ENCODE measurements at places on chromosomes 11 and 22.

GRCh38 chr22:25704701-25705100, 37.3 kb upstream of the MYO18B start:
- no peak for DNase-seq

DNA sequence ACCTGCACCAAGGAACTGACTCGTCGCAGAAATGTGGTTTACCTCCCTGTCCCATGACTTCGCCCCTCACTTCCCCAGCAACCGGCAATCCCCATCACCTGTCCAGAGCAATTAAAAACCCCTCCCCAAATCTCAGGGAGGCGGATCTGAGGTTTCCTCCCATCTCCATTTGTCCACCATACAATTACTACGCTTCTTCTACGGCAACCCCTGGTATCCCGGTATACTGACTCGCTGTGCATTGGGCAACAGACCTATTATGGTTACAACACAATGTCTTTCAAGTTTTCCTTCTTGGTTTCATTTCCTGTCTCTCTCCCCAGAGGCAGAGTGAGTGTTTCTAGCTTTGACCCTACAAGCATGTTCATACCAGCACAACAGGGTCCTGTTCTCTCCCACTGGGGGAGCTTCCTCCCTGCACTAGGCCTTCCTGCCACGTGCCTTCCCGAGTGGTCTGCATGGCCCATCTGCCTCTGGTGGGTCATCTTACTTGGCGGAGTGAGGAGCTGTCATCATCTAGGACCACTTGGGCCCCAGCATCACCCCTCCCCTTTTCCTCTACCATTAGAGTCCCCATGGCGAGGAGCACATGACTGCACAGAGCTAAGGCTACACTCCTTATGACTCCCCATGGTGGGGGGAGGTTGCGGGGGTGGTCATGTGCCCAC, 30.3 kb upstream of the NAP1L4 start:
- peak; percentile 82 for DNase-seq

- no peak for DNase-seq
Observed at GRCh38 chr11:58024601-58025091, 965 bp downstream of the OR9Q1 start.

DNA sequence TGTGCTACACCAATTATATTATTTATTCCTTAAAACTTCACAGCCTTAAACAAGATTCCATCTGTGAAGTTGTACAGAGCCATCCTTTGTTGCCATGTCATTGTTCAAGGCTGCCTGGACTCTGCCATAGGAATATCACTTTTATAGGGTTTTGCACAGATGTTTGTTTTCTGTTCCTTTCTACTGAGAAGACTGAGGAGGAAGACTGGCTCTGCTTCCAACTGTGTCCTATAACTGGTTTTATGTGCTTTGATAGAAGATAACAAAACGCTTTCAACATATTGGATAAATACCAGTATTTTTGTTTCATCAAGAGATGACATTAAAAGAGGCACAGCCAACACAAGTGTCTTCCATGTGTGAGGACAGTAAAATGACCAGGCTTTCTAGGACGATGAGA, 120.6 kb downstream of the CD44 start:
- DNase-seq = no peak

- no peak for DNase-seq
Observed at GRCh38 chr11:106280036-106280435, 202.6 kb downstream of the AASDHPPT start.

GRCh38 chr22:47053726-47054141, 291.3 kb downstream of the TBC1D22A start:
- no peak for DNase-seq

DNA sequence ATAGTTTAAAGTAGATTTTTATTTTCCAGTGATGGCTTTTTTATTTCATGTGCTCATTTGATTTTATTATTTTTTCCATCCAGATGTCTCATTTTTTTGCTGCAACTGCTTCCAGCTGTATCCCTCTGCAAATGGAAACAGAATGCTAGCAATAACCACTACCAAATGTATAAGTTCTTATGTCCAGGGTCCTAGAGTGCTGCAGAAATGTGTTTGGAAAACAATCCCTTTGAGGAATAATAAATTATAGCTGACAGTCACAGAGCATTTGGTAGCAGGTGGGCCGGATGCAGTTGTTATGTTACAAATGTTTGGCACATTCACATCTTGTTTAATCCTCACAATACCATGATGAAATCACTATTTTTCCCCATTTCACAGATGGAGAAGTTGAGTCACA, 300.7 kb upstream of the PDGFD start:
- DNase-seq = no peak

DNA sequence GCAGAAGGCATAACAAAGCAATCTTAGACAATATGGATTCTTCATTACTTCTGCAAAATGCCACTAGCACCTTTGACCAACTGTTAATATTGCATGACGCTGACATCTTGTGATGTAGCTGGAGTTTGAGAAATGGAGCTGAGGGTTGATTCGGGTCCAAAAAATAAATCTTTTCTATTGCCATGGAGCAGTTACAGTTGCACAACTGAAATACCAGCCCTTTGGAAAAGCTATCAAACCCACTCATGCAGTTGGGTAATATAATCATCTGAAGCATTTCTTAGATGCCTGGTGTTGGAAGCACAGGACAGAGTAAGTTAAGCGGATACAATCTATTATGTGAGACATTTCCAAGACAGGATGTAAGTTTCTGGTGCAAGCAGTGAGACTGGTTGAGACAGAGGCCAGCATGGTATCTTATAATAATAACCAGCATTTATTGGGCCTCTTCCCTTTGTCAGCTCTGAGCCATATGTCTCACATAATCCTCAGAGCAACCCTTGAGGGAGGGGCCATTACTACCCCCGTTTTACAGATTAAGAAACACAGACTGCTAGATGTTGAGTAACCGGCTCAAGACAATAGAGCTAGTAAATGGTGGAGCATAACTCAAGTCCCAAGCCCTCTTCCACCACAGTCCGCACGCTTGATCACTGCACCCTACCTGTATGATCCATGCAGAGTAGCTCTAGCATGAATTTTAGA, 74.9 kb upstream of the CAPRIN1 start:
- no peak for DNase-seq

DNA sequence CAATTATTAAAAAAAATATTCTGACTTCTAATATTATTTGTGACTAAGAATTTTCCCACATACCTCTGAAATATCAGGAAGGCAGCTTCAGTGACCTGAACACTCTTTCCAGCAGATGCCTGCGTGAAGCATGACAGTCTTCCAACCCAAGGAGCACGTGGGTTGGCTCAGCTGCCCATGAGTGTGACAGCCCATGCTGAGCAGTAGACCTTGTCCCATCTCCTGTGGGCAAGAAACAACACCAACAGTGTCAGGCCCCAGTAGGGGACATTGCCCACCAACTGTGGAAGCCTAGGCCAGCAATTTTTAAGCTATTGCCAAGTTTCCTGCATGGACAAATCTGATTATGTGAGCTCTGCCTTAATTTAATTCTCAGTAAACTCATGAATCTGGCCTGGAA, 66.4 kb upstream of the OLFML1 start:
- no peak for DNase-seq

DNA sequence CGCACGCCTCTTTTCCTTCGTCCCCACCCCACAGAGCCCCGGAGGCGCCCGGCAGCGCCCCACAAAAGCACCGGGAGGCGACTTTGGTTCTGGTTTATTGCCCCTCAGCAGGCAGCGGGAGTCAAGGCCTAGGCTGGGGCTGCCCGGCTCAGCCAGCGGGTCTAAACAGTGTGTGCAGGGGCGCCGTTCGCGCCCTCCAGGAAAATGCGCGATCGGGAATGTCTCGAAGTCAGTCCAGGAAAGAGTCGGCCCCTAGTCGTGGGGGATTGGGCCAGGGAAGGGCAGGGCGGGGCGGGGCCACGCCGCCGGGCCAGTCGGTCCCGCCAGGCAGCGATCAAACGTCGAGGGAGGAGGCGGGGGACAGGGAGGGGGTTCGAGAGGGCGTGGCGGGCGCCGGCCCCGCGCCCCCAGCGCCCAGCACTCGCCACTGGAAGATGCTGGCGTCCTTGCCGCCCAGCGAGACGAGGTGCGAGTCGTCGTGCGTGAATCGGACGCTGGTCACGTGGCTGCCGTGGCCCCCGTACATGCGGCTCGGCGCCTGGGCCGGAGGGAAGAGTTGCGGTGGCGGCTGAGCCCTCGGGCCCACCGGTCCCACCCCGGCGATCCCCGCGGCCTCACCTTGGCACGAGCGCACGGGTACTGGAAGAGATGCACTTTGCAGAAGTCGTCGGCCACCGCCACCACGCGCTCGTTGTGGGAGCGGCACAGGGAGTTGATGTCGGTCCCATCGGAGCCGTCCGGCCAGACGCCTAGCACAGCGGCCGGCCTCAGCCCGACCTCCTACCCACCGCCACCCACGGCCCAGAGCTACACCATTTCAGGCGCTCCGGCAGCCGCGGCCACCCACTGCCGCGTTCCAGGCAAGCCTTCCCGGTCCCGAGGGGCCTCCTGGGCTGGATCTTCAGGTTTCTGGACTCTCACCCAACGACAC, 741 bp upstream of the MTA2 start:
- no peak for DNase-seq

- peak; percentile 96 for DNase-seq
Observed at GRCh38 chr11:110196241-110196754, 100.1 kb downstream of the RDX start.

DNA sequence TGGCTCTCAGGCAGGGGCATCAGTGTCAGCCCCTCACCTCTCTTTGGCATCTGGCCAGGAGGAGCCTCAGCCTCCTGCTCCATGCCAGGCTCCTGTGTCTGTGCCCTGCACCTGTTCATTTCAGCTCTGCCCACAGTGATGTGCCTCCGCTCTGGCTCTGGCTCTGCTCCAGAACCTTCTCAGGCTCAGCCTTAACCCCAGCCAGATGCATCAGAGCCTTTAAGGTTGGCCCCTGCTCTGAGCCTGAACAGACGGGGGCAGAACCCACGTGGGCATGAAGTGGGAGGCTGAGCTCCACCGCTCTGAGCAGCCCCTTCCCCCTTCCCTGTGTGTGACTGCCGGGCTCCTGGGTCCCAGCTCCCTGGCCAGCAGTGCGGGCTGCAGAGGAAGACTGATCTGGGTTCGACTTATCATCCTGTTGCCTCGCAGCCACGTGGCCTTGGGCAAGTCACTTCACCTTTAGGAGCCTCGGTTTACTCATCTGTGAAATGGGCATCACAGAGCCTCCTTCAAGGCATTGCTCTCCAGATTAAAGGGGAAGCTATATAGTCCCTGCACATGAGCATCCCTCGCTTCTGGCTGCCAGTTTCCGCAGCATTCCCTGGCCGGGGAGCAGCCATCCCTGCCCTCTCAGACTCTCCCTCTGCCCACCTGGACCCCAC, 44.7 kb upstream of the RTL6 start:
- no peak for DNase-seq

DNA sequence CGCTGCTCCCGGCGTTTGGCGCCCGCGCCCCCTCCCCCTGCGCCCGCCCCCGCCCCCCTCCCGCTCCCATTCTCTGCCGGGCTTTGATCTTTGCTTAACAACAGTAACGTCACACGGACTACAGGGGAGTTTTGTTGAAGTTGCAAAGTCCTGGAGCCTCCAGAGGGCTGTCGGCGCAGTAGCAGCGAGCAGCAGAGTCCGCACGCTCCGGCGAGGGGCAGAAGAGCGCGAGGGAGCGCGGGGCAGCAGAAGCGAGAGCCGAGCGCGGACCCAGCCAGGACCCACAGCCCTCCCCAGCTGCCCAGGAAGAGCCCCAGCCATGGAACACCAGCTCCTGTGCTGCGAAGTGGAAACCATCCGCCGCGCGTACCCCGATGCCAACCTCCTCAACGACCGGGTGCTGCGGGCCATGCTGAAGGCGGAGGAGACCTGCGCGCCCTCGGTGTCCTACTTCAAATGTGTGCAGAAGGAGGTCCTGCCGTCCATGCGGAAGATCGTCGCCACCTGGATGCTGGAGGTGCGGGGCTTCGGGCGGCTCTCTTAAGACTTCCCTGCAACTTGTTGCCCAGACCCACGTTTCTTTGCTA, at the start of gene CCND1:
TSS of gene CCND1 (plus strand) at position 162 of the 587 bp plus-strand sequence. CDS start at position 320, 158 bp downstream.
- DNase-seq = peak; percentile 61

All from foreskin keratinocyte (primary cell).